Ecto neural progenitor cell (in vitro differentiated cells): ENCODE measurements at places on chromosomes 12 and 14.
A peak's percentile ranks its signal among the peaks of the same experiment; 100 is the strongest.

GRCh38 chr12:120528861-120529525 lies at the start of gene COQ5:
TSS of gene COQ5 (minus strand) at chr12:120529158. CDS start at chr12:120529141, 17 bp downstream.
- DNase-seq = peak; percentile 98

DNA sequence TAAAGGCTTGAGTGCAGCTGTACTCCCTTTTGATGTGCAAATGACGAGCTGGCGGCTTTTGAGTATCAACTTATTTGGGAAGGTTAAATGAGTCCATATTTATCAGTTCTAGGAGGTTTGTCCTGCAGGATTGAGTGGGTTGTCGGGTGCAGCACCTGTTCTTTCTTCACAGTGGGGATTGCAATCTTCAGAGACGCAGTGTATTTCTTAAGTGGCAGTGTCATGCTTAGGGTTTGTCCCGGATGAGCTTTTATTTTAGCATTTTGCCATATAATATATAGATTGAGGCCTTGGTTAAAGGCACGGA lies 1.2 kb downstream of the FUT8 start:
- no peak for DNase-seq

DNA sequence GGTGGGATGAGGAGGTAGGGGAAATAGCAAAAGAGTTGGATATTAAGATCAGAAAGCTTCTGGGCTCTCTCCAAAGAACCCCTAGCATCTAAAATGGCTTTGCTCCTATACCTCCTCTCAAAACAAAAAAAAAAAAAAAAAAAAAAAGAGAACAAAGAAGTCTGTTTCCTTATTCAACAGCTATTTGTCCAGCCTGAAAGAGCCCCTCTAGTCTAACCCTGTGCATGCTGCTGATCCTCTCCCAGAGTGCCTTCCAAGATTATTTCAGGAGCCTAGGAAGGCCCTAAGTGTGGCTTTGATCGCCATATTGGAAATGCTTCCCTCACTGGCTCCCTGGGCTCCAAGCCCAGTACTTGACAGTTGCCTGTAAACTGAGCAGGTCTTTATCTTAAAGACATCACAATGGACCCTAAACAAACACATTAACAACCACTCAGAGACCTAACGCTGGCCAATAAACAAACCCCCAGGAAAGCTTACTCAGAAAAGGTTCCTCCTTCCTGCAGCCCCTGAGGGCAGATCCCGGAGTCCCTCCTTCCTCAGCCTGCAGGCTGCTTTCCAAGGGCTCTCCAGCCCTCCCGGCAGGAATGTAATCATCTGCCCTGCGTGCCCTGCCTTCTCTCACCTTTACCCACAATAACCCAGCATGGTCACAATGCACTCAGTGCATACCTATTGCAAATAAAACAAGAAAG lies 17.4 kb upstream of the COL2A1 start:
- DNase-seq = peak; percentile 75

GRCh38 chr12:79615596-79616560 lies 74.9 kb downstream of the PAWR start:
- no peak for DNase-seq

- DNase-seq = no peak
These were observed 41.3 kb upstream of the CTDSP2 start for GRCh38 chr12:57887631-57888408.

DNA sequence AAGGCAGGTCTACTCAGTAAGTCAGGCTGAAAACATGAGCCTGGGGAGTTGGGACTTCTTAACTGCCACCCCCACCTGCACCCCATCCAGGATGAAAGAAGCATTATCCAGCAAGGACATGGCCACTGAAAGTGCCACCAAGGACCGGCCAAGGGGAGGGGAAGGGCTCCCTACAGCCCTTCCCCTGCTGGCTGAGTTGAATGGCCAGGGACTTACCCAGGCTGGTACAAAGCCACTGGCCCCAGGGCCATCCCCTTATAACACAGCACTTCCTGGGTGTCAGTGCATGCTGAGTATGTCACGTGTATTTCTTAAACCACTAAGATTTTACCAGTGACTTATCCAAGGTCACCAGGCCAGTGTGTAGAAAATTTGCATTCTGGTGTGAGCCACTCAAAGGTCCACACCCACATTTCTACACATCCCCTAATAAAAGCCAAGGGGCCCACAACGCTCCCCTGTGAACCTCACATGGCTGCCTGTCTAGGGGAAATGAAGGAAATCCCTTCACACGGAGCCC lies 29.3 kb upstream of the ZFP36L1 start:
- no peak for DNase-seq

DNA sequence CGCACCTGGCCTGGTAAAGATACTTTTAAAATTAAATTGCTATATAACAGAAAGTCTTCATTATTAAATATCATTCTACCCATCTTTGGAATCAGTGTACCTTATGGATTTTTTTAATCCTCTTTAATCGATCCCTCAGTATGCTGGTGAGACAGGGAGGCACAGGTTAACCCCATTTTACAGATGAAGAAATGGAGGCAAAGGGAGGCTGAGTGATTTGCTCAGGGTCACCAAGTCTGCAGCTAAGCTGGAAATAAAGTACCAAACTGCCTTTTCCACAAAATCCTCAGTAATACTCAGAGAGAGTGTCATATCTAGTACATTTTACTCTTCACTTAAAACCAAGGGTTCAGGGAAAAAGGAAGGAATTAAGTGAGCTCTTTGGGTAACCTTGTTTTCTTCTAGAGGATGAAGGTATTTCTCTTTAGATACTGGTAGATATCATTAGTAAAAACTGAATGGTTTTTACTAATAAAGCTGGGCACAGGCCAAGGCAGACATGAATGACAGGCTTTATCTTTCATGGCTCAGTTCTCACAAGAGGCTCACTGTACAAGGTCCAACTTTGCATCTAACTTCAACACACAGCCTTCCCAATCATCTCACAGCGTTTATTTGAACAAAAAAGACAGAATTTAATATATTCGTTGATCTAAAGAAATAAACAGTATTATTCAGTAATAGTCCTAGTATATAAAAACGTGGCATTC lies 35.3 kb upstream of the TTC7B start:
- no peak for DNase-seq

DNA sequence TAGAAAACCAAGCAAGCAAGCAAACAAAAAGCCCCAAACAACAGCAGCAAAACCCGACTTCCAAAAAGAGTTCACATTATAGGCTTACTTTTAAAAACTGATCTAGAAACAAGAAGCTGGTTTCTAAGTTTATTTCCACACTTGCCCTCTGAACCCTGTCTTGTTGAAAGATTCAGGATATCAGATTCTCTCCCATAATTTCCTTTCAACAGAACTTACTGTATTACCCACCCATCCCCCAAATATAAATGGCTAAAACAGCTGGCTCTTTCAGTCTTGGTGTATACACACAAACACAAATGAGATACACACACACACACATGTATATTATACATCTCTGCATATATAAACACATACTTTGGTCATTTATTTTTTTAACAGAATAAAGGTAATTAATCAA lies 460.9 kb downstream of the ZFP36L1 start:
- DNase-seq = no peak

GRCh38 chr12:64065881-64066451 lies 156.1 kb downstream of the KICS2 start:
- DNase-seq = no peak

DNA sequence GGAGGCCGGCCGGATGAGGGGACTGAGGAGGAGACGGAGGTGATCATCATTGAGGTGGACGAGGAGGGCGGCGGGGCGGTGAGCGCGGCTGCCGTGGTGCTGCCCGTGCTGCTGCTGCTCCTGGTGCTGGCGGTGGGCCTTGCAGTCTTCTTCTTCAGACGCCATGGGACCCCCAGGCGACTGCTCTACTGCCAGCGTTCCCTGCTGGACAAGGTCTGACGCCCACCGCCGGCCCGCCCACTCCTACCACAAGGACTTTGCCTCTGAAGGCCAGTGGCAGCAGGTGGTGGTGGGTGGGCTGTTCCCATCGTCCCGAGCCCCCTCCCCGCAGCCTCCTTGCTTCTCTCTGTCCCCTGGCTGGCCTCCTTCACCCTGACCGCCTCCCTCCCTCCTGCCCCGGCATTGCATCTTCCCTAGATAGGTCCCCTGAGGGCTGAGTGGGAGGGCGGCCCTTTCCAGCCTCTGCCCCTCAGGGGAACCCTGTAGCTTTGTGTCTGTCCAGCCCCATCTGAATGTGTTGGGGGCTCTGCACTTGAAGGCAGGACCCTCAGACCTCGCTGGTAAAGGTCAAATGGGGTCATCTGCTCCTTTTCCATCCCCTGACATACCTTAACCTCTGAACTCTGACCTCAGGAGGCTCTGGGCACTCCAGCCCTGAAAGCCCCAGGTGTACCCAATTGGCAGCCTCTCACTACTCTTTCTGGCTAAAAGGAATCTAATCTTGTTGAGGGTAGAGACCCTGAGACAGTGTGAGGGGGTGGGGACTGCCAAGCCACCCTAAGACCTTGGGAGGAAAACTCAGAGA lies 9.6 kb downstream of the MMP14 start:
- no peak for DNase-seq

- peak; percentile 62 for DNase-seq
These were observed 43.5 kb upstream of the PTPRQ start for GRCh38 chr12:80400571-80400991.

DNA sequence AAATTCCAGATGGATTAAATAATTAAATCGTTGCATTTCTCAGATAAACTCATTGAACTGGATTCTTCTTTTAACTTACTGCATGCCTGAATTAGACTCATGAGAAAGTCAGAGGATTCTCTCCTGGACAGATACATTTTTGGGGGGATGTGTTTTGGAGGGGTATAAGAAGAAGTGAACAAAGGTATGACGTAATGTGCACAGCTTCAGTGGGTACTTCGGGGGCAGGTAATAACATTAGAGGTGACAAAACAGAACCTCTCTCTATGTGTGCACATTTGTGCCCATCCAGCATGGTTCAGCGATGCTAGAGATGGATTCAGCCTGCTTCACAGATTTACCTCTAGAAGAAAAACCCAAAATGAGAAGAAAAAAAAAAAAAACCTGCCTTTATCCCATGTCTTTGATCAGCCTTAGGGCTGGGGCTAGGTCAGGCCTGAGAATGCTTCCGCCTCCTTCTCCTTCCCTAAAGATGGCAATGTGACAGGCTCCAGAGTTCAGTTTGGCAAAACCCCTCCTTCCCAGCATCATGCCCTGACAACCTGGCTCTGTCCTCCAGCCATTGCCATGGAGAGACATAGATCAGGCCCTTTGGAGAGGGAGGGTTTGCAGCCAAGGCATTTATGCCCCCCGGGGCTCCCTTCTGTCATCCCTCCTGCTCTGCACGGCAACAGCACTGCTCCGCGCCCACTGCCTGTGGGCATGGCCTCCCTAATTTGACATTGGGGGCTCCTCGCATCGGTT lies 166.7 kb downstream of the KCNA5 start:
- DNase-seq = no peak

GRCh38 chr14:97724265-97724731 lies 927.1 kb downstream of the VRK1 start:
- DNase-seq = no peak

GRCh38 chr12:6867413-6868210 lies at the start of gene TPI1:
TSS of gene TPI1 (plus strand) at chr12:6867531. CDS start at chr12:6867567, 36 bp downstream.
- DNase-seq = peak; percentile 94

- DNase-seq = peak; percentile 47
These were observed 280.6 kb upstream of the CLEC14A start for GRCh38 chr14:38536376-38537038.

DNA sequence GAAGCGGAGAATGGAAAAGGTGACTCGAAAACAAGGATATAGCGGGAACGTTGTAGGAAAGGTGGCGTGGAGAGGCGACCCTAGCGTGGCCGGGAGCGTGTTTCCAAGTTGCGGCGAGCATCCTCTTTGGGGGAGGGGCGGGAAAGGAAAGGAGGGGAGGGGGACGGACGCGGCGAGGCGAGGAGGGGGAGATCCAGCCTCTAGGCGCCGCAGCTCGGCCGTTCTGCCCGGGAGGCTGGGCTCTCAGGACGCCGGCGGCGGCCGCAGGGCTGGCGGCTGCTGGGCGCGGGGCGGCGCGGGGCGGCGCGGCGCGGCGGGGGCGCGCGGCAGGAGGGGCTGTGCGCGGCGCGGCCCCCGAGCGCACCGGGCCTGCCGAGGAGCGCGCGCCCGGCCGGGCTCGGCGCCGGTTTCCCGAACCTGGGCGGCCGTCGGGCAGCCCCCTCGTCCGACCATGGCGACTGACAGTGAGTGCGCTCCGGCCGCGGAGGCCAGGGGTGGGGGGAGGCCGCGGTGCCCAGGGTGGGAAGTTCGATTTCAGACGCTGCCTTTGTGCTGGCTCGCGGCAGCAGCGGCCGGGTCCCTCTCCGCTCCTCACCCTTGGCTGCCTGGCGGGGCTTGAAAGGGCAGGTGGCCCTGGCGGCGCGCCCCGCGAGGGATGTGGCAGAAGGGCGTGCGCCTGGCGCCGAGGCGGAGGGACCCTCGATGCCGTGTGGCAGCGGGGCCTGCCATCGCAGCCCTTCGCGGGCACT lies 50.3 kb downstream of the SNAPC1 start:
- peak; percentile 70 for DNase-seq

GRCh38 chr12:25455696-25456095 lies 97.4 kb downstream of the LMNTD1 start:
- no peak for DNase-seq

- DNase-seq = no peak
These were observed 112.5 kb upstream of the MED13L start for GRCh38 chr12:116389990-116390389.

- no peak for DNase-seq
These were observed 83.1 kb upstream of the TSPAN8 start for GRCh38 chr12:71240946-71241345.

- no peak for DNase-seq
These were observed 29.0 kb downstream of the NCOR2 start for GRCh38 chr12:124538194-124539082.

- DNase-seq = no peak
These were observed 264.0 kb upstream of the HMGA2 start for GRCh38 chr12:65560286-65560685.

GRCh38 chr12:104281636-104282035 lies 21.9 kb upstream of the EID3 start:
- no peak for DNase-seq

GRCh38 chr14:77947372-77947771 lies 147.5 kb downstream of the ADCK1 start:
- no peak for DNase-seq

DNA sequence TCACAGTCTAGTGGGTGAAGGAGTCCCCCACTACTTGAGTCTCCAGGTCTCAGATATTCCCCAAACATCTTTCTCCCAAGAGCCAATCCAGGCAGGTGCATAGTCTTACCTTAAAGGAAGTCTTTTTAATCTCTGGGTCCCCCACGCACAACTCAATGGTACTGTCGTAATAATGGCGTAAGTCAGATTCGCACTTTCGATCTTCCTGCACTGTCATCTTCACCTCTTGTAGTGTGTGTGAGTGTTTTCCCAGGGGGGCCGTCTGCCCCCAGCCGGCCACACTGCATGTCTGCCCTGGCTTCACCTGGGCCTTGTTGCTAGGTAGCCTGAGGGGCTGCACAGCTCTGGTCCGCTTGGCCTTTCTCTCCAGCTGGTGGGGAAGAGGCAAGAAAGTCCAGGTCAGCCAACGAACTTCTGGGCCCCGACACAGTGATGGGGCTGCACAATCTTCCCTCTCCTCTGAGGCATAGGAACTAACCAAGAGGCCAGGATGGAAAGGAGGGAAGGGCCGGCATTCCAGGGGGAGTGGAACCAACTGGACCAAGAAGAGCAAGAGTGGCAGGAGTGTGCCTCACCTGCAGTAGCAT lies 2.1 kb downstream of the GZMB start:
- no peak for DNase-seq

- no peak for DNase-seq
These were observed 109.8 kb upstream of the CPSF6 start for GRCh38 chr12:69129564-69129963.
